Activated CD8-positive, alpha-beta memory T cell treated with anti-CD3 and anti-CD28 coated beads for 48 hours (primary cell): ENCODE measurements at places on chromosomes 4 and X.

GRCh38 chr4:141395246-141395830 lies 174.6 kb downstream of the ZNF330 start:
- no peak for DNase-seq

GRCh38 chr4:112889619-112890527 lies 159.6 kb upstream of the ANK2 start:
- DNase-seq: no peak

DNA sequence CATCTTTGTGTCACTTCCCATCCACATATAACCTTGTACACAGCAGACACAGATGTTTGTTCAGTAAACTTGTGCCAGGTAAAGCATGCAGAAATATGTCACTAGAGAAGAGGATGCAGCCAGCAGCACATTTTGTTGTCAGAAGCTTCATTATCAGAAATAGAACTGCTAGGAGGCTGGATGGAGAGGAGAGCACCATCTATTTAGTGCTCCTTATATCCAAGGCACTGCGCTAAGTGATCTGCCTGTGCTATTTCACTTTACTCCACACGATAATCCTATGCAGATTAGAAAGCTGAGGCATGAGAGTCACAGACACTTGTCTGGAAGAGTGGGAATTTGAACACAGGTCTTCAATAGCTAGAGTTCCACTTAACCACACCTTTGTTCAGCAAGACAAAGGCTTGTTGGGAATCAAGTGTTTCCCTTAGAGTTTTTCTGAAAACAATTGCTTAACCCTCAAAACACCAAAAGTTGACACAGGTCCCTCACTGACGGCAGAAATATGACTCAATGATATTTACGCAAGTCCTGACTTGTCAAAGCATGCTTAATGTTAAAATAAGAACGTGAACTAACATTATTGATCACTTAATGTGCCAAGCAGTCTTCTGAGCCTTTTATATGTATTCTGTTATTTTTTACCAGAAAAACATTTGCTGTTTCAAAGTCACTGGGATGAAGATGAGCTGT lies 1.2 kb upstream of the QDPR start:
- DNase-seq: no peak

GRCh38 chr4:2800691-2801596 lies 8.1 kb downstream of the SH3BP2 start:
- no peak for DNase-seq

DNA sequence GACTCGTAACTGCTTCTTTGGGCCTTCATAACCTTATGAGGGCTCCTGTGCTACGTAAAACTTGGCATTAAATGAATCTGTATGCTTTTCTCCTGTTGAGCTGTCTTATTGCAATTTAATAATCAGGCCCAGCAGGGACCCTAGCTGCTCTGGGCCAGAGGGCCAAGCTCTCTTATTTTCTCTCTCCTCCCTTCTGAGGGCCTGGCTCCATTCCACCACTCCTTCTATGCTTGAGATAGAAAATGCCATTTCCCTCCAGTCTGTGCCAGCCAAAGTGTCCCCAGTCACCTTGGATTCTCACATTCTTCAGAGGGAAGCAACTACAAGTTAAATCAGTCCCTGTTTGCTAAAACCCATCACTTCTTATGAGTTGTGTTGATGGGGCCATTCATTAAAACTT lies 90.1 kb downstream of the CLCN4 start:
- no peak for DNase-seq

DNA sequence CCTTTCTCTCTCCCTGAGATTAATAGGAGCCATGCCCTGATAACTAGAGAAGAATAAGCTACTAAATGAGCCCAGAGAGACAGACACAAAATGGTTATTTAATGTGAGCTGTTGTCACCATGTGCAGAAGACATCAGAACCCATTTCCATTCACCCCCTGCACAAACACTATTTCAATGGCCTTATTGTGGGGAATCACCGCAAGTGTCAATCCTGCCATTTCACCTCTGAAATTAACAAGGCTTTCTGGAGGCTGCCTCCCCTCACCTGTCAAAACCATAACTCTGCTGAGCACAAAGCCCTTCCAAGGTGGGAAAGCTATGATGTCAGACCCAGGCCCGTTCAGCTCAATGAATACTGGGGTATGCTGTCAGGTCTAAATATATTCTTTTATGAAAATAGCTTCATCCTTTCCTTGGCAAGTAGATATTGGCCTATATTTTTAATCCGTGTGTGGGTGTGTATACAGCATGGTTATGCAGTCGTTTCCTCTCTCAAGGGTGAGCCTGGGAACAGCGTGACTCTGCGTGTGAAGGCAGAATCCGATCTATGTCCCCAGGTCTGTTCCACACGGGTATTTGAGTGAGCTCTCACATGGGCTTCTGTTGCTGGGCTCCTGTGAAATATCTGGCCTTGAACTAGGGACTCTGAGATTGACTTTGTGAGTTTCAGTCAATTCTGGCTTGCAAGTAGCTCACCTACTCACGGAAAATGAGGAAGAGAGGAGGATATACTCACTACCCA lies 266.3 kb downstream of the FBXW7 start:
- DNase-seq: no peak

- DNase-seq: no peak
Observed at GRCh38 chrX:21943460-21944135, 3.1 kb downstream of the SMS start.

DNA sequence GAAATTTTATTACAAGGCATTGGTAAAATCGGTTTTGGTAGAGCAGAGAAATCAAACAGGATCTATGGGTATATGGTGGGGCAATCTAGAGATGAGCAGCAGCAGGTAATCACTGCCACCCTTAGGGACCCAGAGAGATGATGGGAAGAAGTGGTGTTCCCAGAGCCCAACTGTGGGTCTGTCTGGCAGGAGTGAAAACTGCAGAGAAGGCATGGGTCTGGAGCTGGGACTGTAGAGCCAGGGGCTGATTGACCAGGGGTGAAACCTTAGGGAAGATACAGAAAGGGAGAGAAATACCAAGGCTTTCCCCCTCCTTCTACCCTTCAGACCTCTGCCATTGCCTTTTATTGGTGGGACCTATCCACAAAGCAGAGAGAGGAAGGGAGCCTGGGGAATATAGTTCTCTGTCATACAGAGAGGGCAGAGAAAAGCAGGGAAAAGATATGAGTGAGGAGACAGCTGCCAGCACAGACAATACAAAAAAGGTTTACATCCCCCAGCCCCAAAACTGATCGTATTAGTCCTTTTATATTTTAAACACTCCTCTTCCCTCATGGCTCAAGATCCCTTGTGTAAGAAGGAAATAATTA lies 28.7 kb downstream of the PDLIM5 start:
- DNase-seq: no peak

- no peak for DNase-seq
Observed at GRCh38 chr4:13887010-13887409, 259.5 kb upstream of the BOD1L1 start.

DNA sequence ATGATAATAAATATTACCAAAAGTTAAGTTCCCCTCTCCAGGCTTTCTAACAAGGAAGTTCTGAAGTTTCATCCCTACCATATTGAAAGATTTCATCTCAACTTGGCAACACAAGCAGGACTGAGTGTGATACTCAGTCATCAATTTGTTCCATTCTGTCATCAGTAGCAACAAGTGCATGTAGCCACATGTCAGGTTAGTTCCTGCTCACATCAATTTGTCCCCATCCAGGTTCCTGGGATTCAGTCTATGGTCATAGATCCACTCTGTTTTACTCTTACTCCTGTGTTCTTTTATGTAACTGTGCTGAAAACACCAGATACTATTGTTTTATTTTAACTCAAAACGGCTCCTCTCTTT lies 22.2 kb downstream of the SMPX start:
- DNase-seq: no peak

DNA sequence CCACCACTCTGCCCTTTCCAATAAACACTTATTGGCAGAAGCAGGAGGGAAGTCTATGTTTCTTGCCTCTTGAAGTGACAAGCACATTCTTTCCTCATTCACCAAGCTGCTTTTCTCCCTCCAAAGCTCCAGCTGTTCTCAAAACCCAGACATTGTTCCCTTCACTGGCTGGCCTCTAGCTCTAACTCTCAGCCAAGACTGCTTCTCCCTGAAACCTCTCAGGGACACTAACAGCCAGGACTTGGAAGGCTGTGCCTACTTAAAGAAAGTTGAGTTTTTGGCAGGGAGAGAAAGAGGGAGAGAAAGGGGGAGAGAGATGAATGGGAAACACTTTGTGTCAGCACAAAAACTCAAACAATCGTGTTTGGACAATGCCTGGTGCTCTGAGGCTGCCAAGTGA lies 99.5 kb downstream of the COX18 start:
- DNase-seq: no peak

GRCh38 chrX:153903991-153904957 lies at the start of gene AVPR2:
AVPR2 (plus strand) TSS chrX:153904673; CDS start chrX:153905146, 473 bp downstream.
- no peak for DNase-seq

- no peak for DNase-seq
Observed at GRCh38 chr4:187849556-187850225, 145.9 kb upstream of the ZFP42 start.

DNA sequence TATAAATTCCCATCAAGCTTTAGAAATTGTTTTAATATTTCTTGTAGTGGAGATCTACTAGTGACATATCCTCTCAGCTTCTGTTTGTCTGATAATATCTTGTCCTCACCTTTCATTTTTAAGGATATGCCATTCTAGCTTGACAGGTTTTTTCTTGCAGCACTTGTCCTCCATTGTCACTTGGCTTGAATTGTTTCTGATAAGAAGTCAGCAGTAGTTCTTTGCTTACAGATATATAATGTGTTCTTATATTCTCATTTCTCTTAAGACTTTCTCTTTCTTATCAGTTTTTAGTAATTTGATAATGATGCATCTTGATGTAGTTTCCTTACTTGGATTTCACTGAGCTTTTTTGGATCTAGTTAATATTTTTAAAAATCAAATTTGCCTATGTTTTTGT lies 120.6 kb upstream of the NUDT6 start:
- no peak for DNase-seq

DNA sequence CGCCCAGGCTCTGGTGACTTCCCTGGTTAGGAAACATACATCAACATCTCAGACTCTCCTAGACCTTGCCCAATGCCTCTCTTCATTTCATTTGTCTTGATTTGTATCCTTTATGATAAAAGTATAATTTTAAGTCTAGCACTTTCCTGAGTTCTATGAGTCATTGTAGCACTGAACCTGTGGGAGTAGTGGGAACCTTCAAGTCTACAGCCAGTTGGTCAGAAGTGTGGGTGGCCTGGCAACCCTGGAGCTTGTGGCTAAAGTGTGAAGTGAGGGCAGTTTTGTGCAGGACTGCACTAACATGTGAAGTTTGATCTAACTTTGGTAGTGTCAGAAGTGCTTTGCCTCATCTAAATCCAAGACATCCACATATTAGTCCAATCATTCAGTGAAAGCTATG lies 259.3 kb upstream of the IGFBP7 start:
- no peak for DNase-seq

- no peak for DNase-seq
Observed at GRCh38 chr4:118803253-118803652, 32.7 kb downstream of the SEC24D start.

- no peak for DNase-seq
Observed at GRCh38 chr4:100257567-100257966, 67.3 kb upstream of the DDIT4L start.

DNA sequence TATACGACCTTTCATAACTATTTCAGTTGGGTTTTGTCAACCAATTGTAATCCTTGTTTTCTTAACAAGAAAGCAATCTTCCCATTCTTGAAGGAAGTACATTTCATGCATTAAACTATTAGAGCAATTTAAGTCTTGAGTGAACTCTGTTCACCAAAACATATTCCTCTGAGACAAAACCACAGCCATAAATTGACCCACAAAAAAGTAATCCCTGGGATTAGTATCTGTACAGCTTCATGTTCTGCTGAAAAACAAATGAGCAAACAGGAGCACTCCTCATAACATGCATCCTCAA lies 207.0 kb upstream of the PDE5A start:
- DNase-seq: no peak

GRCh38 chr4:150694438-150694837 lies 112.5 kb downstream of the MAB21L2 start:
- no peak for DNase-seq

DNA sequence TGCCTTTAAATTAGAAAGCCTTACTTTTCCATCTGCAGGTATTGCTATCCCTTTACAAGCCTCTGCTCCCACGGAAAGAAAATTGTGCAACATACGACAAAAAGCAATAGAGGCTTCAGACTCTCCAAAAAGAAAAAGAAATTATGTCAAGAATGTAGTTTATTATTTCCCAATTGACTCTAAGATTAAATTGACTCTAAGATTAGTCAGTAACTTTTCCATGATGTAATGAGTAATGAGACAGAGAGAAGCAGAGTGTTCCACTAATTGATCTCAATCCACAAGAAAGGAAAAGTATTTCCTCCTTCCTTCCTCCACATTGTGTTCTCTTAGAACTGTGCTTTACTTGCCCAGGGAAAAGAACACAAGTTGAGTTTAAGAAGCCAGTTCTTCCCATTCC lies 345.7 kb upstream of the HS3ST1 start:
- DNase-seq: no peak

DNA sequence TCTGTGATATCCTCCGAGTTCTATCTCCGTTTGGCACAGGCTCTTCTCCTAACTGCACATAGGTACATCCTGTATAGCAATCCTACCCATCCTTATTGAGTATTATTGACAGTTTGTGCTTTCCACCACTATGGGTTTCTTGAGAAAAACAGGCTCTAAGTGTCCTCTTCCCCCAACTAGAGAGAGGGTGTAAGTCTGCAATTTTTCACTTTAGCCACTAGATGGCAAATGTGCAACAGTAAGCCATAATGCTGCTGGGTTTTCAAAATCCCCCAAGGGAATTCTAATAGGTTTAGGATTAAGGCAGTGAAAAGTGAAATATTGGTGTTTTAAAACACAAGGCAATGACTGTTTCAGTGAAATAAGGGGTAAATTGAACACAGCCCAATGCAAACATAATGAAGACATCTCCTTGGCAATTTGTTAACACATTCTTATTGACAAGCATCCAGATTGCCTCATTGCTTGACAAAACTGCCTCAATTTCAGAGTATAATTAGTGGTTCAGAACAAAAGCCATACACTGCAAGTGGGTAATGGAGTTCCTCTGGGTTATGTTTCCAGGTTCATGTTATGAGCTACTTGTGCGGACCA lies 239.0 kb upstream of the HTR2C start:
- DNase-seq: no peak

DNA sequence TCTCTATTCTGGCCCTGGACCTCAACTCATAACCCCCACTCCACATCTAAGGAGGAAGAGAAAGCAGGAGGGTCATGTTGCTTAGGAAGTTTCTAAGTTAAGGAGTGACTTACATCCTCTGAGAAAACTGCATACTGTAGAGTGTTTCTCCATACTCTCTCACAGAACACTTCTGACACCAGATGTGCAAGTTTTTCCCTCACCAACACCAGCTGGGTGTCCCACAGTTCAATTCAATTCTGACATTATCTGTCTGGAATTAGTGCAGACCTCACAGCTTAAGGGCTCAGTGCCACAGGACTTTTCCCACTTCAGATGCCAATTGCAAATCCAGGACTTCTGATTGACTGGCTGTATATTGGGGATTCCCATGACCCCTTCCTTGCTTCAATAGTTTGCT lies 89.0 kb upstream of the SFRP2 start:
- DNase-seq: no peak

GRCh38 chr4:170413951-170414350 lies 324.2 kb upstream of the AADAT start:
- no peak for DNase-seq

GRCh38 chr4:102647117-102647516 lies 113.7 kb downstream of the MANBA start:
- DNase-seq: no peak

- no peak for DNase-seq
Observed at GRCh38 chr4:15894393-15894792, 44.1 kb downstream of the FGFBP1 start.

GRCh38 chr4:1363513-1363912 lies 16.5 kb downstream of the UVSSA start:
- DNase-seq: no peak

- DNase-seq: no peak
Observed at GRCh38 chrX:142250502-142250901, 45.4 kb upstream of the MAGEC2 start.
